ENCODE measurements at places on chromosomes 1 and 21.
A peak's percentile ranks its signal among the peaks of the same experiment; 100 is the strongest.

DNA sequence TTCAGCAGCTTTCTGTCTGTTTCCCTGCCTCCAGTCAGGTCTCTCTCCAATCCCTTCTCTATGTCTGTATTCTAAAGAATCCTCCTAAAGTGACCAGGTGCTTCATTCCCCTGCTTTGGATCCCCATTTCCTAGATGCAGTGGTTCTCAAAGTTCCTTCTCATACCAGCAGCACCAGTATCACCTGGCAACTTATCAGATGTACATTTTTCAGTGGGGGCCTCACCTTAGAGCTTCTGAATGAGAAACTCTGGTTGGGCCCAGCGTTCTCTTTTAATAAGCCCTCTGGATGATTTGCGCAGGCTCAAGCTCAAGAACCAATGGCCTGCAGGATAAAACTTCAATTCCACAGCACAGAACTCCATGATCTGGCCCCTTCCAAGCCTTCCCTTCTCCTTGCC lies 25.4 kb upstream of the ARTN start:
- DNase-seq = no peak

DNA sequence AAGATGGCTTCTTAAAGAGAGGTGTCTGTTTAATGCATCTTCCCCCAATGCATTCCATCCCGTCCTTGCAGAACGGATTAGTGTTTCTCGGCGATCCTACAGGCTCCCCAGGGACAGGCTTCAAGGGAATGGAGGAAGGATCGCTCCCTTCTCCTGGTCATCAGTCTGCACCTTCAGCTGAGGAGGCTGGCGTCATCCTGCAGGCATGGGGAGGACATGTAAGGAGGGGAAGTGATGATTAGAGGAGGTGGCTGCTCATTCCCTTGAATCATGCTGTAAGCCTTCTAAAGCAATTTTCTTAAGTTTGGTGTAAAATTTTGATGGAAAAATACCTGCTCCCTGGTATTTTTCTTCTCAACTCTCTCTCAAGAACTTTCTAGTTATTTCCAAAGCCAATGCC lies 603.6 kb downstream of the NPHP4 start:
- no peak for DNase-seq

DNA sequence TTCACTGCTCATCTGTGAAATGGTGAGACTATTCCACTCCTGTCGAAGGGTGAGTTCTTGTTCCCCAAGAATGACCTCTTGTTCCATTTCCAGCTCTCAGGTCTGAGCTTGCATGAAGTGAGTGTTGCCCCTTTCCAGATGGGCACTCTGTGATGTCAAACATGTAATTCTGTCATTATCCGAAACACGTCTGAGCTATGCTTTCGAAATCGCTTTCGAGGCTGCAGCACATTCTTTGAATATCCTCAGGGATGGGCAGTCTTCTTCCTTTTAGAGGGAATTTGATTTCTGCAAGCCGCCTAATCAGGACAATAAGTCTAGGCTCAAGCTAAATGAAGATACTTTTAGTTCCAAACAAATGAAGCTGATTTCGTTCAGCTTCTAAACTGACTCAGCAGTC lies 15.1 kb downstream of the NFASC start:
- DNase-seq = no peak

DNA sequence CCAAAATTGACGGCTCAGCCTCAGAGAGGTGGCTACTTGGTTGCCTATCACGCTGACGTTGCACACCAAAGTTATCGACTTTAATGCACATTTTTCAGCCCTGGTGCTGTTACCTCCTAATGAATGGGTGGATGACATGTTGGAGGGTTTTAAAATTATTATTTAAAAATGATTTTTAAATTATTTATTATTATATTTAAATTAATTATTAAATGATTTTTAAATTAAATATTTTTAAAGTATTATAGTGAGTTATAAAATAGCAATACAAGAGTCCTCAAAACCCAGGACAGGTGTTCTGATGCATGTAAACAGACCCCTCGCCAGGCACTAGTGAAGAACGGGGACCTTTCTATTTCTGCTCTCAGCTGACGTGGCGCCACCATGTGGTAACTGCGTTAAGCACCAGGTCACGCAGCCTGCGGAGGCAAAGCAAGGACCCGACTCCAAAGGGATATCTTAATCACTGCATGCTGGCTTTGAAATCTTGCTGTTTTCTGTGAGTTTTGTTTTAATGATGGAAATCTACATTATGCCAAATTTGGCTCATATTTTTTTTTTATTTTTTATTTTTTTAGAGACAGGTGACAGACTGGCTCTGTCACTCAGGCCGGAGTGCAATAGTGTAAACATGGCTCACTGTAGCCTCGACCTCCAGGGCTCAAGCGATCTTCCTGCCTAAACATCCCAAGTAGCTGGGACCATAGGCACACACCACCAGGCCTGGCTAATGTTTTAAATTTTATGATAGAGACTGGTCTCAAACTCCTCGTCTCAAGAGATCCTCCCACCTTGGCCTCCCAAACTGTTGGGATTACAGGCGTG lies 22.6 kb downstream of the CASP9 start:
- DNase-seq = peak; percentile 10

GRCh38 chr1:93816970-93817678 lies 61.9 kb downstream of the DNTTIP2 start:
- no peak for DNase-seq

DNA sequence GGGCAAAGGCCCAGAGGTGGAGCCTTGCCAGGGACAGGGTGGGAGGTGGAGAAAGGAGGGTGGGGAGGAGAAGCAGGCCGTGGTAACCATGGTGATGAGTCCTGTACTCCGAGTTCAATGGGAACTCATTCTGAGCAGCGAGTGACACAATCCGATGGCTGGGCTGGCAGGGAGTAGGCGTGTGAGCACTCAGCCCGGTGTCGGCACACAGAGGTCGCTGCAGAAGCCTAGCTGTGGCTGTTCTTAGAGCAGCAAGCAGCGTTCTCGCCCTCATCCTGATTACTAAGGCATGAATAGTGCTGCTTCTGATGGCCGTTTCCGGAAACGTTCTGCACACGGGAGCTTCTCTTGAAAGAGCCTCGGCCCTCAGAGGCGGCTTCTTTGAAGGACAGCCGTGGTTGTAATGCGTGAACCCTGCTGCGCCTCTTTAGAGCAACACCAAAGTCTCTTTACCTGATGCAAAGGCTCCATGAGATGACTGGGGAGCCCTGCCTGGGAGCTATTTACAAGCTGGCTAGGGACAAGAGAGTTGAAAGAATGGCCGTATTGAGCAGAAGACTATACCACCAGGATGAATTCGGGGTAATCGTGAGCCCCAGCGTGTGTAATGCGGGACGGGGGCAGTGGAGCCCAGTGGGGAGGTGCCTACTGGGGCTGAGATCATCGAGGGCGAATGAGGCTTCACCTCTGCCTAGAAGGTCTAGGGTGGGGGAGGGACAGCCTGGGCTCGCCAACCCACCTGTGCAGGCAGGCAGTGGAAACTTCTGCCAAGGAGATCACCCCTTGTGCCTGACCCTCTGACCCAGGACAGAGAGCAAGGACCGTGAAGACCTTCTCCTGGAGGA lies 72.8 kb upstream of the PAX7 start:
- DNase-seq = no peak

DNA sequence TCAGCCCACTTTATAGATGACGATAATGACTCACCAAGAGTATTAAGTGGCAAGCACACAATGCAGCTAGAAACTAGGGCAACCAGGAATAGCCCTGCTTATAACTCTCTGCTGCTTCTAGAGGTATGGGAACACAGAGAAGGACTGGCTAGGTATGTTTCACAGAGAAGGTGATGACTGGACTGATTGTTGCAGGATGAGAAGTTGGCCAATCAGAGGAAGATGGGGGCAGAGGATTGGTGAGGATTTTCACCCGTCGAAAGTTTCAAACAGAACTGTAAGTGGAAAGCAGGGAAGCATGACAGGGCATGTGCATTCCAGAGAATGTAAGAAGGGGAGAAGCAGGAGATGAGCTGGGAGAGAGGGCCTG lies 222.4 kb upstream of the JUN start:
- no peak for DNase-seq

DNA sequence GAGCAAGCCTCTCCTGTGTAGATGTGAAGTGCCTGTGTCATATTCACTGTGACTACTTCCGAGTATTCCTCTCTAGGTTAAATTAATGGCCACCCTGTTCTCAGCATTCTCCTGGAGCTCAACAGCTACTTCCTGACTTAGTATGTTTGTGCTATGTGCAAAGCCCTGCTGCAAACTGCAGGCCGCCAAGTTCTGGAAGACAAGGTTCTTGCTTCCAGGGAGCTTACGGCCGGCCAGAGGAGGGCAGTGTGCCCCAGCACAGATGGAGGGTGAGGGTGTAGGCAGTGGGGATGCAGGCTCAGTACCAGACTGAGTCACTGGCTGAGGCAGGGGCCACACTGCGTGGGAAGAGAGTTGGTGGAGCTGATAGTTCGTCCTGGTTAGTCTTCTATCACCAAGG lies 43.2 kb downstream of the ELK4 start:
- DNase-seq = no peak

DNA sequence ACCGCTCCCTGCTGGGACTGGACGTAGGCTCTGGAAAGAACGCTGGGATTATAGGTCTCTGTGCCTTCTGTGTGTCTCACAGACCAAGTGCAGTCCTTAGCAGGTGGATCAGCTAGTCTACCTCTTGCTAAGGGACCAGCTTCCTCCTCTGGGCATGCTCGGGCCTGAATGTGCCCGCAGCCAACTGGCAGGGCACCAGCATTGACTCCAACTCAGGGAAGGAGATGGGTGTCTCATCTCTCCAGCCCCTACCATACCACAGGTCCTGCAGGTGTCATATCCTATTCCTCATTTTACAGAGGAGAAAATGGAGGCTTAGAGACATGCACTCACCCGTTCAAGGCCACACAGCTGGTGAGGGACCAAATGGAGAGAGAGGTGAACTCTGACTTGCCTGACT lies 340.2 kb downstream of the PTPRU start:
- DNase-seq = no peak

- DNase-seq = peak; percentile 23
These were observed 79.0 kb downstream of the RAVER2 start for GRCh38 chr1:64823691-64824476.

DNA sequence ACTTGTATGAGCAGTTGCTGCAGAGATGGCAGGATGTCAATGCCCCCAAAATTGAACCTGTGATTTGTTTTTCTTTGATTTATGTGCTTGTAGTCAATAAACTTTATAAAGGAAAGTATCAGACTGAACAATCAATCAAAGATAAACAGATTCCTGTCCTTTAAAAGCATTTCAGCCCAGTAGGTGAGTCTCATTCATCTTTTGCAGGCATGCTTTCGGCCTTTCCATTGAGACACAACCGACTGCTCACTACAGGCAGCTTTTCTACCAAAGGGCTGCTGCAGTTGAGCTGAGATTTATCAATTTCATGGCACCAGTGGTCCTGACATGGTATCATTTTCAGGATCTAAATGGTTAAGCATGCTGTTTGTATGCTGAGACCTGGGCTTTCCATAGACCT lies 513.6 kb upstream of the PTBP2 start:
- no peak for DNase-seq

DNA sequence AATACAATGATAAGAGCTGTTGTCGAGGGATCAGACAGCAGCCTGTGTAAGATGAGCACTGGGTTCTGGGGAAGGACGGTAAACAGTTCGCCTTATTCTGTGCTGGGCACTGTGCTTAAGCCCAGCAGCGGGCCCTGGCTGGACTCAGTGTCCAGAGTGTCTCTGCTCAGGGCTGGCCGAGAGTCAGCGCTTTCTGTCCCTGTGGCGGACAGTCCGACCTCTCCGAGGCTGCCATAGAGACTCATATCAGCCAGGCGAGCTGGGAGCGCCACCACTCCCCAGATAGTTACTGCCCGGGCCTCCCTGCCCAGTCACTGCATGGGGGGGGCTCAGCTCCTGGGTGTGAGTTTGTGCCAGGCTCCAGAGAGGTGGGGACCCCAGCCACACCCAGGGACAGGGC lies 14.7 kb upstream of the NPHP4 start:
- no peak for DNase-seq

GRCh38 chr1:119908661-119909060 lies 12.3 kb upstream of the ADAM30 start:
- no peak for DNase-seq

GRCh38 chr1:91741301-91741700 lies 144.7 kb downstream of the TGFBR3 start:
- no peak for DNase-seq

GRCh38 chr1:21337928-21338572 lies 47.8 kb upstream of the ECE1 start:
- no peak for DNase-seq

DNA sequence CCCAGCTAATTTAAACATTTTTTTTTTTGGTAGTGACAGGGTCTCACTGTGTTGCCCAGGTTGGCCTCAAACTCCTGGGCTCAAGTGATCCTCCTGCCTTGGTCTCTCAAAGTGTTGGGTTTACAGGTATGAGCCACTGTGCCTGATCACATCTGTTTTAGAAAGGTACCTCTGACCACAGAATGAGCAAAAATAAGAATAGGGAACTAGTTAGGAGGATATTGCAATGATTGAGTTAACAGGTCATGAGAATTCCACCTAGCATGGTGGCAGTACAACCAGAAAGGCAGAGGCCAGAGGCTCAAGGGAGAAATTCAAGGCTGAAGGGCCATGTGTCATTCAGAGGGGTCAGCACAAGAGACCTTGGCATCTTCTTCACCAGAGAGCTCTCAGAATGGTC lies 49.6 kb downstream of the ELAPOR1 start:
- no peak for DNase-seq

- DNase-seq = no peak
These were observed 11.0 kb downstream of the PLEKHA6 start for GRCh38 chr1:204348722-204349121.

DNA sequence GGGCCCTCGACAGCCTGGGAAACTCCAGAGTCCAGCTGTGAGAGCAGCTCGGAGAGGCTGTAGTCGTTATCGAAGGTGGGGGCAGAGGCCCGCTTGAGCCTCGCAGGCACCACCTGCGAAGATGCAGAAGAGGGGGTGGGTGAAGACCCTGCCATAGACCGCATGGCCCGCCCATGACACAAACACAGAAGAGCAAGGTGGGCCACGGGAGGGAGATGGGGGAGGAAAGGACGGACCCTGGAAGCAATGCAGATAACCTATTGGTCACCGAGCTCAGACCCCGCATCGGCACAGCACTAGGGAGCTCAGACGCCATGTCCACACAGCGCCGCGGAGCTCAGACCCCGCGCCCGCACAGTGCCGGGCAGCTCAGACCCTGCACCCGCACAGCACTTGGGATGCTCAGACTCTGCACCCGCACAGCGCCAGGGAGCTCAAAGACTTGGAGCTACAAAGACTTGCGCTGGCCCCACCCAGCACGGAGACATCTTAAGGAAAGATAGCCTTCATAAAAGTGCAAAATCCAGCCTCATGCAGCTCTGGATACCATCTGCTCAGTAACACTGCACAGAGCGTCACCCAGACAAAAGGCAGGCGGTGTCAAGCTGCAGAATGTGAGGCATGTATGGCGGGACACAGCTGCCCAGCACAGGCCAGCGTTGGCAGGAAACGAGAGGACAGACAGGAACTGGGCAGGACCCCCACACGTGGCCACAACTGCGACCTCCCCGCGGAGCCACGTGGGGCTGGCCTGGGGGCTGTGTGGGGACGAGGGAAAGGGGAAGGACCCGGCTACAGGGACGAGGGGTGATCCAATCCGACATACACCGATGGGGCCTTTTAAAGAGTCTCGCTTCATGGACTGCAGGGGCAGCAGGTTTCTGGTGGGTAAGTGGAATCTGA lies 22.6 kb downstream of the RIPK4 start:
- no peak for DNase-seq
